Caudate nucleus (tissue), 63 donors: ENCODE measurements at places on chromosomes 16 and 17.

DNA sequence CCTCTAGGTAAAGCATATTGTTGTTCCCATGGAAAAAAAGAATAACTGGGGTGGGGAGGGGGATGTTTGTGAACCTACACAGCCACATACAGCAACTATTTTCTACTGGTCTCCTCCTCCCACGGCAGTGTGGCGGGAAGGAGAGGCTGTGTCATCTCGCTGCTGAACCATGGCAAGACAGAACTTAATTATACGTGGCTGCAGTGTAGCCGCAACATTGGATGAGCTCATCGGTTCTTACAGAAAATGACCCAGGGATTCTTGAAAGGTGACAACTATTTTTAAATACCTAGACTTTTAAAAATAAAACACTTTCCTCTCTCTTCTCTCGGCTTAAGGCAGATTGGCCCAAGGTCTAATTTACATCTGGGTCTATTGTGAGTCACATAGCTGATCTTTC, 19.8 kb upstream of the TEKT3 start:
- DNase-seq, result no peak

GRCh38 chr16:88338111-88338510, 44.6 kb upstream of the ZNF469 start:
- DNase-seq, result no peak

DNA sequence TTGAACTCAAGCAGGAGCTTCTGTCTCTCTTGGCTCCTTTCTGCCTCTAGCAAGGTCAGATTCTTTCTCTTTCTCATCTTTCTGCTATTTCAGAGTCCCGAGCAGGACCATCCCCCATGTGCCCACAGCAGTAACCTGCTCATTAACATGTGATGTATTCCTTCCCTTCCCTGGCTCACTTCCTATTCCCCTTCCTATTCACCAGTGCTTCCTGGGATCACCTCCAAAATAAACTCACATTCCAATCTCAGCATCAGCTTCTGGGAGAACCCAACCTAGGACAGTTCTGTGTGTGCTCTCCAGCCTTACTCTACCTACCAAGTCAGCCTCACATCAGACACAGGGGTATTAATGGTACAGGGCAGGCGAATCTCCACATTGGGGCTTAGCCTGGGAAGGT, 546.4 kb upstream of the SALL1 start:
- no peak for DNase-seq

DNA sequence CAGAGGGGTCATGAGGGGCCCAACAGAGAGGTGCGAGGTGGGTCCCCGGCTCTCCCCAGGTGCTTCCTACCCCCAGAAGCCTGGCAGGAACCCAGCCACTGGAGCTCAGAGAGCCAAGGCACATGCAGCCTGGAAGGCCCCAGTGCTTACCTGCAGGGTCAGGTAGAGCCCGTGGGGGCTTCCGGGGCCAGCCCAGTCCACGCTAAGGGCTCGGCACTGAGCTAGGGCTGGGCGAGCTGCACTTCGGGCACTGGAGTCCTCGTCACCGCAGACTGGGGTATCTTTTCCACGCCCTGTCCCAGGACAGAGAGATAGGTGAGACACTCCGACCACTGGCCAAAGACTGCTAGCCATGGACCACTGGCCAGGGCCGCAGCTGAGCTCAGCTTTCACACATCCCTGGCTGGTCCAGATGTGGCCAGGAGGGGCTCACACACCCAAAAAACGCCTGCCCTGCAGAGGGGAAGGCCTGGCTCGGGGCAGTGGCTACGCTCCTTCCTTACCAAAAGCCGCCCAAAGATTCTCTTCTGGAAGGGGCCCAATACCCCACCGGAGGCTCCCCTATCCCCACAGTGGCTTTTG, 7.4 kb downstream of the KIFC3 start:
- no peak for DNase-seq

GRCh38 chr17:12734926-12735325, 54.4 kb upstream of the ARHGAP44 start:
- DNase-seq, result no peak

DNA sequence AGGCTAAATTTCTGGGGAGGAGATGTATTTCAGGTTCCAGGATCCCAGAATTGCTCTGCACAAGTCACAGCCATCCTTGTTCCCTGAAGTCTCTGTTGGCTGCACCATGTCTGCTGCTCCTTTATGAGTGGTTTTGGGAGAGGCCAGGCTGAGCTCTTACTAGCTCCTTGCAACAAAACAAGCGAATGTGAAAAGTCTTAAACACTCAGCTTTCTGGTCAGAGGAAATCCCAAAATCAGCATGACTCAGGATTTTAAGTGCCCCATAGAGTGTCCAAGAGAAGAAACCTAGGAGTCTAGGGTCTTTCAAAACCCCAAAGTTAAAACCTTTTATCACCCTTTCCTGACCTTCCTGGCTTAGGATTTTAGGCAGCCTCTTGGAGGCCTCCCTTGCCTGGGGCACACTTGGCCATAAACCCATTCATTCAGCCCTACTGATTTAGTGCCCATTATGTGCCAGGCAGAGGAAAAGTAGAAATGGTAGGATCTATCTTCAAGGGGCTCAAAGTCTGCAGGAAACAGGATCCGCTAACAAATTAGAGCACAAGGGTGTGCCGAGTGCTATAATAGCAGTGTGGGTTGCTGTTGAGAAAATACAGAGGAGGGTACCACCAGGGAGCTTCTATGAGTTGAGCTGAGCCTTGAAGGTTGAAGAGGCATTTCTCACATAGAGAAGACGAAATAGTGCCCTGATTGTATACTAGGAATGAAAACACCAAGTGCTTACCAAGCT, 36.9 kb downstream of the SOST start:
- no peak for DNase-seq

- DNase-seq, result no peak
Observed at GRCh38 chr17:19407601-19408345, 3.3 kb upstream of the RNF112 start.

DNA sequence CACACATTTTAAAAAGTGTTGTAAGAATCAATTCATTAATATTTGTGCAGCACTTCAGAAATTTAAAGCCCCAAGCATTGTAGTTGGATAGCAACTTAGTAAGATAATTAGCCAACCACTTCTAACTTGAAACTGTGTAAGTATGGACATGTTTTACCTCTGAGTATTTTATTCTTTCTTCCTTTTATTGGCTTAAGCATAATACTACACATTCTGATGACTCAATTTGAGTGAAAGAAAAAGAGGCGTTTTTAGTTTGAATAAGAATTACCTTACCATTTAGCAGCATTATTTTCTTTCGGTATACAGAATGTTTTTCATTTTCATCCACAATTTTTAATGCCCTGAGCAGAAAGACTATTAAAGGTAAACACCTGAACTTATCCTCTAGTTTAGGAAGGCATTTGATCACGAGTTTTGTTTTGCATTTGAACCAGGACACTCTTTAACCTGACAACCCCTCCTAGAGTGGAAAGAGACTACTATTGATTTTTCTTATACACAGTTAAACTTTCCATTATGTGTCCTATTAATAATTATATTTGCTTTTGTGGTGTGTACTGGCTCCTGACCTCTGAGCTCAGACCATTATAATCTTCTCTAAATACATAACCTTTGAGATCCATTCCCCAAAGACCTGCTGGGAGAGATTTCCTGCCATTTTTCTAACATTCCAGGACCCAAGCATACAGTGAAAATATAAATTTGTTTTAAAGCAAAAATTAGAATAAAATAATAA, 9.2 kb downstream of the NACA2 start:
- DNase-seq, result no peak

DNA sequence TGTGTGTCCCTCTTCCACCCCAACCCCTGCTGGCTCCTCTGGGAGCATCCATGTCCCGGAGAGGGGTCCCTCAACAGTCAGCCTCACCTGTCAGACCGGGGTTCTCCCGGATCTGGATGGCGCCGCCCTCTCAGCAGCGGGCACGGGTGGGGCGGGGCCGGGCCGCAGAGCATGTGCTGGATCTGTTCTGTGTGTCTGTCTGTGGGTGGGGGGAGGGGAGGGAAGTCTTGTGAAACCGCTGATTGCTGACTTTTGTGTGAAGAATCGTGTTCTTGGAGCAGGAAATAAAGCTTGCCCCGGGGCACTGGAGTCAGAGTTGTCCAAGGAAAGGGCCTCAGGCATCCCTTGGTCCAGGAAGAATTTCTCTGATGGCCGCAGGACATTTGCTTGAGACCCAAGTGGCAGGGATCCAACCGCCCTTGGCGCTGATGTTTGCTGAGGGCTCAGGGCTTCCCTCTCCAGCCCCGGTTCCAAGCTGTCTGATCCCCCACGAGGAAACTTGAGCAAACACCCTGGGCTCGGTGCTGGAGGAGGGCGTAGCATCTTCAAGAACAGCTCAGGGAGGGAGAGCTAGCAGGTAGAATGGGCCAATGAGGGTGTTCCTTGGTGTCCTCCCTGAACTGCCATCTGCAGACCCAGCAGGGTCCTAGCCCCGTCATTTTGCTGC, 4.5 kb downstream of the NXPH3 start:
- DNase-seq, result no peak

GRCh38 chr16:85041219-85042166, 13.9 kb downstream of the KIAA0513 start:
- DNase-seq, result no peak

GRCh38 chr16:56742030-56742984, 12.4 kb downstream of the NUP93 start:
- no peak for DNase-seq

DNA sequence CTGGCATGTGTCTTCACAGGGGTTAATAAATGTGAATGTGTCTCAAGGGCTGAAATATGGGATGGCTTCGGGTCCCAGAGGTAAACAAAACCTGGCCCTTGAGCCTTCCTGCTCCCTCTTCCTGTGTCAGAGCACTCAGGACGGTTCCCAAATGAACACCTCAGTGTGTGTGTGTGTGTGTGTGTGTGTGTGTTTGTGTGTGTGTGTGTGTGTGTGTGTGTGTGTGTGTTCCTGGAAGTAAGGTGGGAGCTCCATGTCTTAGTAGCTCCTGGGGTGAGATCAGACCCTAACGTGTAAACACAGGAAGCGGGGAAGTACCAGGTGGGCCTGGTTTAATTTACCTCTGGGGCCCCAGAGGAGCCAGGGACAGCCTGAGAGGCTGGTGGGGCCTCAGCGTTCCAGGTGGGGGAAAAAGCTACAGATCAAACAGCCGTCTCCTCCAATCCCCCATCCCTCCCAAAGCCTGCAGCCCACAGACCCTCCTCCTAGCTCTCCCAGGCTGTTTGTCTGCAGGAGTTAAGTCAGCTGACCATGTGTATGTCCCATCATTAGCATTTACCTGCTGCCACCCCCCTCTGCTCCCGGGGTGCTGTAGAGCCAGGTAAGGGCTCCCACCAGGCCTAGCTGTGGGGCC, 6.1 kb downstream of the KIF19 start:
- no peak for DNase-seq

GRCh38 chr16:29641561-29641960, 21.5 kb upstream of the SPN start:
- no peak for DNase-seq

DNA sequence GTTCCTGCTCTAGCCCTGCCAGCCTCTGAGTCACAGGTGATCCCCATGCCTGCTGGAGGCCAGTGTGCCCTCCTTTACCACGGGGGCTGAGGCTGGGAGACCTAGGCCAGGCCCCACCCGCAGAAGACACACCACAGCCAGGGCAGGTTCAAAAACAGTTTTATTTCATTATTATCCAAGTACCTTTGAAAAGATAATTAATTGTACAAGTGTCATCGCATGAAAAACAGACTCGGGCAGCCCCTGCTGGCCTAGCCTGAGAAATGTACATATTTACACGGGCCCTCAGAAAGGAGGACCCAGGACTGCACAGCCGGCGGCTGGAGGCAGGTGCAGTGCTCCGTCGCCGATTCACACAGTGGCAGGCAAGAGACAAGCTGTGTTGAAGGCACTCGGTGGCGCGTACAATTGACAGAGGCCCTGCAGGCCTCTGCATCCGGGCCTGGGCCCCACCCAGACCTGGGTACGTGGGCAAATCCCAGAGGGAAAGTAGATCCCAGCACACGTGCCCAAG, 4.4 kb downstream of the PDIA2 start:
- DNase-seq, result no peak

- no peak for DNase-seq
Observed at GRCh38 chr17:58378733-58379510, 26.9 kb upstream of the SUPT4H1 start.

GRCh38 chr17:79065105-79065670, 9.4 kb upstream of the ENGASE start:
- DNase-seq, result no peak

GRCh38 chr17:31156326-31156725, 61.5 kb downstream of the NF1 start:
- DNase-seq, result no peak

- no peak for DNase-seq
Observed at GRCh38 chr17:21548236-21548635, 144.1 kb upstream of the KCNJ18 start.

DNA sequence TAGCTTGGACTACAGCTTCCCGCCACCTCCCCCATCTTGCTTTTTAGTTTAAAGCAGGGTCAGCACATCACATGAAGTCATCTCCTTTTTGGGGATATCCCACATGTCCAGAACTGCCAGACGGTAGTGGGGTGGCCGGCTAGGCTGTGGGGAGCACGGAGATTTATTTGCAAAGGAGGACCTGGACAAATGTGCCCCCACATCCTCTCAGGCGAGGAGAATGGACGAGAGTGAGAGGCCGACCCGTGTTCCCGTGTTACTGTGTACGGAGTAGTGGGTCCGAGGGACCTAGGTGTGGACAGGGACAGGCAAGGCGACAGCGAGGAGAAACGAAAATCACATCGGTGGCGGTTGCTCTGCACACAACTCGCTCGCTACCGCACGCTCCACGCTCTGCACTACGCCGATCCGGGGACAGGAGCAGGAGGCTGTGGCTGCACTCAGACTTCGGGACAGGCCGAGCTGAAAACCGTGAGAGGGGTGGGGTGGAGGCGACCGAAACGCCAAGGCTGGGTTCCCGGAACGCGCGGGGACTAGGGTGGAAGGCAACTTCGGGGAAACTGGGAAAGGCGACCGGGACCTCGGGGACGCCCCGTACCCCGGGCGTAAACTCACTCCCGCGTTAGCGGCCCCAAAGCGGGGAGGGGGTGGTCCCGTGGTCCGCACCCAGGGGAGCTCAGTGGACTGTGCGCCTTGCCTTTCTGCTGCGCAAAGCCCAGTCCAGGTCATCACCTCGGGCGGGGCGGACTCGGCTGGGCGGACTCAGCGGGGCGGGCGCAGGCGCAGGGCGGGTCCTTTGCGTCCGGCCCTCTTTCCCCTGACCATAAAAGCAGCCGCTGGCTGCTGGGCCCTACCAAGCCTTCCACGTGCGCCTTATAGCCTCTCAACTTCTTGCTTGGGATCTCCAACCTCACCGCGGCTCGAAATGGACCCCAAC, at the start of gene MT1A:
Gene MT1A (plus strand): TSS at position 853 of the 937 bp plus-strand sequence. CDS start 73 bp downstream, at position 926.
- DNase-seq, result peak; percentile 14

GRCh38 chr17:2814481-2815341, 18.5 kb downstream of the RAP1GAP2 start:
- DNase-seq, result no peak

DNA sequence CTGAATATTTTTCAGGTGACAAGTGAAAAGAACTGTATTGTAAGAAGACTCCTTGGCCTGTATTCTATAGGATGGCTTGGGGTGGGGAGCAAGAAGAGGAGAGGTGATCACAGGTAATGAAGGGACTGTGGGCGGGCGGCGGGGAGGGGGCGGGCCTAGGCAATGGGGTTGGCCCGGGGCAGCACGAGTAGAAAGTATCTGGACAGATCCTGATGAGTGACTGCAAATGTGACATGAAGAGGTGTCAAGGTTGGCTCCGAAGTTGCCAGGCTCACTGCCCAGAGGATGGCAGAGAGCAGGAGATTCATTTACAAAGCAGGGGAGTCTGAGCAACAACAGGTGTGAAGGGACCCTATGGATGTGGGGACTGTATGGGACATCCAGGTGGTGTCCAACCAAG, 10.8 kb upstream of the G6PC1 start:
- DNase-seq, result no peak

GRCh38 chr17:49741009-49741691, 22.8 kb downstream of the FAM117A start:
- DNase-seq, result no peak

GRCh38 chr16:12201866-12202265, 225.3 kb downstream of the SNX29 start:
- no peak for DNase-seq
